Activated CD4-positive, alpha-beta T cell treated with anti-CD3 and anti-CD28 coated beads, Interleukin-2, Interleukin-6, amounts not matched to agents 100 ng/mL and 50 ng/mL, durations not matched to agents 16 hours and 8 hours (primary cell): ENCODE measurements at places on chromosomes 6 and 20.
A peak's percentile ranks its signal among the peaks of the same experiment; 100 is the strongest.

DNA sequence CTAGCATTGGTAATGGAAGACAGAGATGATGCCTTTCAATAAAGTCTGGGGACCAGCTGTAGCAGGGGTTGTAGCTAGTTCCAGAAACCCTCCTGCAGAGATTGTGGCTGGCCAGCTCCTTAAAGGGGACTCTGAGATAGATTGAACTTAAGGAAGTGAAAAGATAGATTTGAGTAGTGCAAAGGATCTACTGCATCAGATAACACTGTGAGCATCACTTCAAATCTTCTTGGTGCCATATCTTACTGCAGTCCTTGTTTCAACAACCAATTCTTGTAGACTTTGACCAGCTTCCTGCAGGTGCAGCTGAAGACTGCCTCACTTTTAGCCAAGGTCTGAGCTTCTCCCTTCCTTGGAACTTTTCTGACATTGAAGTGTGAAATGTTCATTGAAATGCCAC lies 14.8 kb upstream of the CEP162 start:
- no peak for DNase-seq

GRCh38 chr6:136655239-136656014 lies 105.2 kb upstream of the MAP7 start:
- DNase-seq, result no peak

DNA sequence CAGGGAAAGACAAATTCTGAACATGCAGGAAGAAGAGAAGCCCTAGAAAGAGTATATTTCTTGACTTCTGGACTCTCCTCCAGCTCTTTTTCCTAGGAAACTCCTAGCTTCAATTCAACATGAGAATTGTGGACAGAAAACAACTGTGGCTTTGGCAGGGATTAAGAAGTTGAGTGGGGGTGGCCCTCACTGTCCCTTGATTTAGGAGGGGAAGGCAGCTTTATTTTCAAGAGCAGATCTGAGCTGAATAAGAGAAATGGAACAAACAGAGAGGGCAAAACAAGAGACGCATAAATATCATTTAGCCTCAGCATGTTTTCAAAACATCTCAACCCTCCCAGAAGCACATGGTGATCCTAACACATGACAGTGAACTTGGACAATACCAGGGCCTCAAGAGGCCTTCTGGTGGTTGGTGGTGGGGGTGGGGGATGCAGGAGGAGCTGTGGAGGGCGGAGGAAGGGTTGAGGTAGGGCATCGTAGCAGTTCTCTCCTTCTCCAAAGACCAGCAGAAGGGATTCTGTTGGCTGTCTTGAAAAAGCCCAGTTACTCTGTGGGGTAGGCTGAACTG lies 21.1 kb upstream of the TAGAP start:
- no peak for DNase-seq

- no peak for DNase-seq
Observed at GRCh38 chr6:94349227-94349626, 929.9 kb upstream of the EPHA7 start.

DNA sequence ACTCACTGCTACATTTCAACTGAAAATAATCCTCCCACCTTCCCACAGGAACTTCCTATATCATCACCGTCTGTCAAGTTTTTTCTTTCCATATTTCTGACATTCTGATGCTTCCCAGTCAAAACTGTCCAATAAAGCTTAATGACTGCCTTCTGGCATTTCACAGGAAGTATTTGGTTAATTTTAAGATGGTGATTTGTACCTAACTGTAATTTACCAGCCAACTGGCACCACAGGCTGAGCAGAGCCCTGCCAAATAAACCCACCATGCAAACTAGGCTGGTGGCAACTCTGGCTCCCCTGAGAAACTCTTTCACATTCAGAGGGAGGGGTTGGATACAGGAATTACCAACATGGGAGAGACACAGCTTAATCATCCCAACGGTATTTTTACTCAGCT lies 50.0 kb downstream of the KLHL32 start:
- no peak for DNase-seq

GRCh38 chr6:51266604-51267003 lies 447.9 kb downstream of the TFAP2B start:
- no peak for DNase-seq

DNA sequence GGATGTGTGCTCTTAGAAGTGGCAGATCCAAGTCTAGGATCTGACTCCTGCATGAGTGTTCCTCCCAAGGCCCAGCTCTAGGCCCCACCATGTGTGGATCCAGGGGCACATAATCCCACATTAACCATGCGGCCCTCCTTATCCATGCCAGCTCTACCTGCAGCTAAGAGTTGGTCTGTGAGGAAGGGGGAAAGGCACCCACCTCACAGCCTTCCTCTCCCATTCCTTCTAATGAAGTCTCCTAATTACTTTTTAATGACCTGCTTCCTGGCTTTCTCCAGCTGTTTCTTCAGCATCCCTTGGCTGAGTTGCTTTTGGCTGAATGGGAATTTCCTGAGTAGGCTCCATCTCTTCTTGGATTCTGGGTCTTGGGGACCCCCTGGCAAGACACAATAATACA lies 52.2 kb downstream of the NPEPL1 start:
- DNase-seq, result no peak

DNA sequence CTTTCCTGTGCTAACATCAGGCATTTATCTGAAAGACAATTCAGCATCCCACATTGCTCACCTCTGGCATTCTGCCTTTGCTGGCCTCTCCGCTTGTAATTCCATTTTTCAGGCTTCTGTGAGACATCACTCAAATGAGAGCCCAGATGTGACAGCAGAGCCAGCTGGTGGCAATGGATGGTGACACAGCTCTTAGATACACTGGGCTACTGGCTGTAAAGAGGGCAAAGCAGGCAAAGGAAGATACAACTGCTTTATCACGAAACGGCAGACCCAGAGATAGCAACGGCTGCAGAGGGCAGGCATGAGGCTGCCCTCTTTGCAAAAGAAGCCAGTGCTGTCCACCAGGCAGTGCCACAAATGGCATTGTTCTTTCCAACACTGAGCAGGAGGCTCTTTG lies 329.8 kb downstream of the KIF16B start:
- DNase-seq, result no peak

- DNase-seq, result no peak
Observed at GRCh38 chr6:20434766-20435165, 33.1 kb downstream of the E2F3 start.

- DNase-seq, result no peak
Observed at GRCh38 chr6:95815389-95816056, 200.3 kb upstream of the FUT9 start.

GRCh38 chr6:100803264-100804045 lies 77.7 kb downstream of the ASCC3 start:
- DNase-seq, result no peak

DNA sequence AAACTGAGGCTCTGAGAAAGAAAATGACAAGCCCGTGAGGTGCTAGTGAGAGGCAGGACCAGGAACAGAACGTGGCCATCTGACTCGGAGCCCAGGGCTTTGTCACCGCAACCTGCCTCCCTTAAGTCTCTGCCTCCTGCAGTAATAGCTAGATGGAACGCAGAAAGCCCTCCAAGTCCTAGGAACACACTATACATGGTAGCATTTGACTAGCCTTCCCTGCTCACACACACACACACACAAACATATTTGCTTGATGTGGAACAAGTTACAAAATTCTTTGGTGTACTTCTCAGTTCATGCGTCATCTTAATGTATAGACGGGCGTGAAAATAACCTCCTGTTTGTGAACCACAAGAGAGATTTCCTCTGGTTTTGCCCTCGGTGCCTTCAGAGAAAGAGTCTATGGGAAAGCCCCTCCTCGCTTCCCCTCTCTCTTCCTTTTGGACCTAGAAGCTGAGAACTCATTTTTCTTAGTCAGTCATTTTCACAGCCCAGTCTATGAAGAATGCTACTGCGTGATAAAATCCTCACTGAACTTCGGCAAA lies 38.8 kb downstream of the C6orf52 start:
- DNase-seq, result peak; percentile 66

DNA sequence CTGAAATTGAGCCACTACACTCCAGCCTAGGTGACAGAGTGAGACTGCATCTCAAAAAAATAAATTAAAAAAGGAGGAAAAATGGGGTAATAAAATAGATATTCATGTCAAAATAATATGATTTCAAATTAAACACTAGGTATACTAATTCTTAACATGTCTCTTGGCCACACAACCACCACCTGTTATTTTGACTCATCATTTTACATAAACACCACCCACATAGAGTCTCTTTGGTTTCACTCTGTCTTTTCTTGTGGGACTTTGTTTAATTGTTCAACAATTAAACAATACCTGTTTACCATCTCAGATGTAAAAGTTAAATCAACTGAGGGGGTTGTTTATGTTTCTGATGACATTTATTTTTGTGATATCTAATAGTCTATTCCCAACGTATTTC lies 476.8 kb upstream of the ADGRB3 start:
- DNase-seq, result no peak

GRCh38 chr6:116611056-116611455 lies 5.2 kb upstream of the RSPH4A start:
- no peak for DNase-seq

DNA sequence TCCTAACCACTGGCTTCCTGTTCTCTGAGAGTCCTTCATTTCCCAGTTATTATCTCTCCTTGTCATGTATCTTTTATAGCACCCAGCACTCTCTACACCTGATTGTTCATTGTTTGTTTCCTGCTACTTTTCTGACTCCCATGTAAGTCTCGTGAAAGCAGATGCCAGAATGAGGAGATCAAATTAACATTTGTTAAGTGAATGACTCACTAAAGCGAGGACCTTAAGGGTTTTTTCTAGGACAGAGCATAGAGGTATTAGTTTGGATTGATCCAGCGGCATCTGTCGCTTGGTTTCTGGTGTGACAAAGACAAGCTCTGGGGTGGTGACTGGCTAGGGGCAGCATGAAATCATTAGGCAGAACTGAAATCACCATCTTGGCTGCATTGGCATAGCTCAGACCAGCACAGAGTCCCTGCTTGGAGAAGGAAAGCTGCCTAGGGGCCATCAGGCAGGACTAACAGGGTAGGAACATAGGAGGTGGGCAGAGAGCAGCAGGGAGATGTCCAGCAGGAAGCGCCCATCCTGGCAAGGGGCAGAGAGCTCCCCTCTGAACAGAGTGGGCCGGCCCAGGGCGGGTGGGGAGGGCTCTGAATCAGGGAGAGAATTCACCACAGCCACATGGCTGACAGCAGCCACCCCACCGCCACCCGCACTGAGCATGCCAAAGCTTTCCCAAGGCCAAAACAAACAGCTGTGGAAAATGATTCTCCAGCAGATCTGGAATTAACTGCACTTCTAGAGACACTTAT lies 97.1 kb upstream of the CEP85L start:
- no peak for DNase-seq

DNA sequence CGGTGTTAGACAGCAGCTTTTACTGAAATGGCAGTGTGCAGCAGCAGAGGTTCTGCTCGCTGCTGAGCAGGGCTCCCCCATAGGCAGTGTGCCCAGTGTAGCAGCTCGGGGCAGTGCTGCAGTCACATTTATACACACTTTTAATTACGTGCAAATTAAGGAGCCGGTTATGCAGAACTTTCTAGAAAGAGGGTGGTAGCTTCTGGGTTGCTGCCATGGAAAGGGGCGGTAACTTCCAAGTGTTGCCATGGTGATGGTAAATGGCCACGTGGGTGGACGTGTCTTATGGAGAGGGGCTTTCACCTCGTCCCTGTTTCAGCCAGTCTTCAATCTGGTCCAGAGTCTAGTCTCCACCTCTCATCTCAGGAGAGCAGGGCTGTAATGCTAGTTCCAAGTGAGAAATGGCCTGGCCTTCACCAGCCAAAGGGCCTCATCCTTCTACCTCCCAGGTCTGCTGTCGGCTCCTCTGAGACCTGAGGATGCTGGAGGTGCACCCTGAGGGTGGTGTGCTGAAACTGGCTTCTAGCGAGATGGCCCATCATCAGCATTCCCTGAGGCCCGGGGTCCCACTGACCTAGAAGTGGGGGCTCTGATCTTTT lies 180.5 kb upstream of the PMEPA1 start:
- no peak for DNase-seq

GRCh38 chr20:9108260-9108659 lies 39.4 kb downstream of the PLCB4 start:
- no peak for DNase-seq

DNA sequence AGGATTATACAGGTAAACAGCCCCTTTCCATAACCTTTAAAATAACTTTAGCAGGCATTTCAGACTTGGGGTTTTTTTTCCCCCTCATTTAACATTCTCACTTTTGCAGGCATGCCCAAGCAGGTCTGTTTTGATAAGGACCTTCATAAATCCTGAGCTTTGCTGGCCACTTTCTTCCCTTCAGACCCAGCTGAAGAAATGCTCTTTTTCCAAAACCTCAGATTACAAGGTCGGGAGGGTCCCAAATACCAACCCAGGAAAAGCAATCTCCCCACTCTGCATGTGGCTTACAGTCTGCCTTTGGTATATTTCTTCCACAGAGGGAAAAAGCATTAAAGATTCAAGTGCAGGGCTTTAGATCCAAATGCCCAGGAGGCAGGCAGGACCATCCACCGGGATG lies 6.8 kb downstream of the NFATC2 start:
- no peak for DNase-seq

DNA sequence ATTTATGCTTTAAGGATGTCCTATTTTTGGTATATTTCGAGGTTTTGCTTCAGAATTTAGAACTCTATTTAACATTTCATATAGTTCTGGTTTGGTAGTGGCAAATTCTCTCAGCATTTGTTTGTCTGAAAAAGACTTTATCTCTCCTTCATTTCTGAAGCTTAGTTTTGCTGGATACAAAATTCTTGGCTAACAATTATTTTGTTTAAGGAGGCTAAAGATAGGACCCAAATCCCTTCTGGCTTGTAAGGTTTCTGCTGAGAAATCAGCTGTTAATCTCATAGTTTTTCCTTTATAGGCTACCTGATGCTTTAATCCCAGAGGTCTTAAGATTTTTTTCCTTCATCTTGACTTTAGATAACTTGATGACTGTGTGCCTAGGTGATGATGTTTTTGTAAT lies 162.7 kb upstream of the B3GAT2 start:
- DNase-seq, result no peak

DNA sequence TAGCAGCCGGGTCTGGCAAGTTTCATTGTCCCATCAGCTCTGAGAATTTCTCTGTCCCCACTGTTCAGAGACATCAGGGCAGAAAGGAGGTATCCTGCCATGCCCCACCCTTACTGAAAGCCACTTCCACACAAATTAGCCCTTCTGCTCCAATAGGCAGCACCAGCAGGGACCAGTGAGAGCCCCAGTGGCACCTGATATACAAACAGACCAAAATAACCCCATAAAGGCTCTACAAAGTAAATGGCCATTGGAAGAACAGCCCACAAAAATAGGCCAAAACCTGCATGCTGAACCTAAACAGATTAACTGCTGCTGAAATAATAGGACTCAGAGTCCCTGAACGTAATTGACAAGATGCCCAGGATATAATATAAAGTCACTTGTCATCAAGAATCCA lies 199.9 kb downstream of the TMEM200A start:
- DNase-seq, result no peak

- DNase-seq, result no peak
Observed at GRCh38 chr6:145744619-145745018, 9.3 kb upstream of the EPM2A start.

- peak; percentile 71 for DNase-seq
Observed at GRCh38 chr6:5851261-5851757, 155.4 kb downstream of the NRN1 start.

- no peak for DNase-seq
Observed at GRCh38 chr6:110895907-110896608, 21.5 kb downstream of the AMD1 start.
